Stimulated activated CD8-positive, alpha-beta memory T cell treated with anti-CD3 and anti-CD28 coated beads, Interleukin-4, amount 100 ng/mL, for 4 hours (primary cell): ENCODE measurements at places on chromosomes 6 and 20.

DNA sequence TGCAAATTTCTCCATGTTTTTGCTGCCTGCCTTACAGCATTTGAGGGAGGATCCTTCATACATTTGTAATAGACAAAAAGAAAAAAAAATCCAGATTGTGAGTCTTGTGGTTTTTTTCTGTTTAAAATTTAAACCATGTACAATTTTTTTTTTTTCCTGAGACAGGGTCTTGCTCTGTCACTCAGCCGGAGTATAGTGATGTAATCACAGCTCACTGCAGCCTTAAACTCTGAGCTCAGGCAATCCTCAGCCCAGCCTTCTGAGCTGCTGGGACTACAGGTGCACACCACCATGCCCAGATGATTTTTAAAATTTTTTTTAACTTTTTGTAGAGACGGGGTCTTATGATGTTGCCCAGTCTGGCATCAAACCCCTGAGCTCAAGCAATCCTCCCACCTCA, 97.0 kb downstream of the GCLC start:
- DNase-seq = no peak

DNA sequence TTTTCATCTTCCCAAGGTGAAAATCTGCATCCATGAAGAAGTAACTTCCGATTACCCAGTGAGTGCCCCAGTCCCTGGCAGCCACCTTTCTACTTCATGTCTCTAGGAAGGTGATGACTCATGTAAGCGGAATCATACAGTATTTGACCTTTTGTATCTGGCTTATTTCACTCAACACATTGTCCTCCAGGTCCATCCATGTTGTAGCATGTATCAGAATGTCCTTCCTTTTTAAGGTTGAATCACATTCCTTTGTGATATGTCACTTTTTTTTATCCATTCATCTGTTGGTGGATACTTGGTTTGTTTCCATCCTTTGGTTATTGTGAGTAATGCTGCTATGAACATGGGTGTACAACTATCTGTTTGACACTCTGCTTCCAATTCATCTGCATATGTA, 176.3 kb upstream of the CDYL start:
- no peak for DNase-seq

- DNase-seq = no peak
These were observed 79.1 kb downstream of the SHLD1 start for GRCh38 chr20:5829241-5829809.

- no peak for DNase-seq
These were observed 36.3 kb downstream of the AHI1 start for GRCh38 chr6:135461208-135461607.
